Renal cortex interstitium (tissue), 15 donors: ENCODE measurements at places on chromosomes 1 and 21. TPM values are rescaled to one million over a fixed set of nuclear protein-coding genes. Genes with fewer than 3 reads are reported as not detected.

PROK1 gene
- 0.12 TPM for polyA plus RNA-seq

TNFRSF14 gene
- polyA plus RNA-seq: 20.9 TPM

GUCA2B gene
- polyA plus RNA-seq: not detected

PTAFR gene
- 2.7 TPM for polyA plus RNA-seq

FNDC10 gene
- 3.2 TPM for polyA plus RNA-seq

KCNA3 gene
- polyA plus RNA-seq: 0.13 TPM

TUT4 gene
- polyA plus RNA-seq: 113 TPM

NPR1 gene
- 74.4 TPM for polyA plus RNA-seq

SGIP1 gene
- polyA plus RNA-seq: 14.5 TPM

LMX1A gene
- polyA plus RNA-seq: not detected

NTMT2 gene
- not detected for polyA plus RNA-seq

SCAF4 gene
- polyA plus RNA-seq: 36.5 TPM

CLDN8 gene
- polyA plus RNA-seq: 52.3 TPM

TTC34 gene
- polyA plus RNA-seq: 2.1 TPM

SDHC gene
- polyA plus RNA-seq: 257 TPM

C1QC gene
- polyA plus RNA-seq: 16.0 TPM

NHLH2 gene
- not detected for polyA plus RNA-seq

USP25 gene
- polyA plus RNA-seq: 54.4 TPM

IARS2 gene
- polyA plus RNA-seq: 105 TPM

SPRR1A gene
- not detected for polyA plus RNA-seq

MYOCOS gene
- 0.81 TPM for polyA plus RNA-seq

KCND3 gene
- 1.5 TPM for polyA plus RNA-seq

CD1B gene
- not detected for polyA plus RNA-seq

KRTAP12-2 gene
- polyA plus RNA-seq: not detected

NTPCR gene
- polyA plus RNA-seq: 77.1 TPM

KCNH1 gene
- polyA plus RNA-seq: 0.31 TPM
